ENCODE measurements at places on chromosomes 12 and 14.

GRCh38 chr12:68560851-68561422 lies 49.8 kb upstream of the RAP1B start:
- DNase-seq: no peak

DNA sequence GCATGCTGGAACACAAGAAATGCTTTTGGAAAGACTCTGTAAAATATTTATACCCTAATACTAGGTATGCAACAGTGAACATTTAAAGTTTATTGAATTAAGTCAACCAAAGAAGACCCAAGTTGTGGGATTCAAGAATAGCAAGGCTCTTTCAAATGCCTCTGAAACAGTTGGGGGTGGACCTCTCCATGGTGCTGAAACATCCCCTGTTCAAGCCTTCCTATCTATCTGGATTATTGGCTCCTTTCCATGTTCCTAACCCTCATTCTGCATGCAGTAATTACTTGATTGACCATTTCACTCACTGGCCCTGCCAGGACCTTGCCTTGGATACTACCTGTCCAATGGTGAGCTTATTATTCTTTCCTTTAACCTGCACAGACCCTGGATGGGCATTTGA lies 349.7 kb downstream of the NRXN3 start:
- no peak for DNase-seq

- no peak for DNase-seq
Measured at GRCh38 chr12:127941332-127941731, 325.6 kb upstream of the TMEM132C start.

GRCh38 chr14:30519961-30520360 lies 39.0 kb upstream of the G2E3 start:
- DNase-seq: no peak

DNA sequence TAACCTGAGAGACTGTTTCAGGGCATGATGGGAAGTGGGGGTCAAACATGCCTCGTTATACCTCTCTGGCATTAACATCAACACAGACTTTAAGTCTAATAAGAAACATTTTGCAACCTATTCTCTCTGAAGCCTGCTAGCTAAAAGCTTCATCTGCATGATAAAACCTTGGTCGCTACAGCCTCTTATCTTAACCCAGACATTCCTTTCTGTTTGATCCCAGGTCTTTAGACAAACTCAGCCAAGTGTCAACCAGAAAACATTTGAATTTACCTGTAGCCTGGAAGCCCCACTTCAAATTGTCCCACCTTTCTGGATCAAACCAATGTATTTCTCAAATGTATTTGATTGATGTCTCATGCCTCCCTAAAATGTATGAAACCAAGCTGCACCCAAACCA lies 9.1 kb downstream of the PPP2R3C start:
- DNase-seq: no peak

DNA sequence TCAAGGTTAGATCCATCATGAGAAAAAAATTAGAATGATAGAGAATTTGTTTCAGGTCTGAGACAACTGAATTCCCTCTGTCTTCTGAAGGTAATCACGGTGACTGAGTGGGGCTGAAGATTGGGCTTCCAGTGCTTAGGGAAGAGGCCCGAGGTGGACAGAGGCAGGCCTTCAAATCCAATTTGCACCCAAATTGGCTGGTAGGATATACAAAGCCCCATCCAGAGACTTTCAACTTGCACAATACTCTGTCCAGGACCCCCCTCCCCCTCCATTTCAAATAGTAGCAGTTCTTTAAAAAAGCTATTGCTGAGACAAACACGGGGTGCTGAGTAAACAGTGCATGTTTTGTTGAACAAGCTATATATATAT lies 3.6 kb upstream of the FOXG1 start:
- DNase-seq: no peak

- no peak for DNase-seq
Measured at GRCh38 chr14:72646861-72647528, 246.9 kb downstream of the DPF3 start.

DNA sequence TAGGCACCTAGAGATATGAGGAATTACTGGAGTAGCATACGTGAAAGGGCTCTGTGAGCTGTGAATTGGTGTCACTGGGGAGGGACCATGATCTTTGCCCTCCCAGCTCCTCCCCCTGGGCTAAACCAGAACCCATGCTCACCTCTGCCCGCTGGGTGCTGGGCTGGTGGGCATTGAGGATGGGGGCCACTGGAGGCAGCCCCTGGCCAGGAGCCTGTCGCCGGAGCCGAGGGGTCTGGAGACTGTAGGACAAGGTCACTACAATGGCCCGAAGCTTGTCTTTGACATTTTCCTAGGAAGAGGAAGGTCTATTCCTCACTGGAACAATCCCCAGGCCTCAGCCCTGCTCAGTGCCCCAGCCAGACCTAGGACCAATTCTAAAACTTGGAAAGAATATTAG lies 11.6 kb downstream of the ITGA7 start:
- DNase-seq: no peak

DNA sequence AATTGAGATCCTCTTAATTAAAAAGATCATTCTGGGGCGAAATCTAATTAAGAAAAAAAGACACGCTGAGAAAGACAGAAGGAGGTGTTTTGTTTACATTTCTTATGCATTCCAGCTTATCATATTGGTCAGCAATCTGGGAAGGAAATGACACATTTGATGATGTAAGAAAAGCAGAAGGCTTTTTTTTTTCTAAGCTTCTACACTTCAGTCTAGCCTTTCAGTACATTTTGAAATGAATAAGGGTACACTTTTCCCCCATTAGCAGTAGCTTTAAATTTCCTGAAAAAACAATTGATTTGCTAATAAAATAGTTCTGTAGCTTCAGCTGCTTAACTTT lies 5.9 kb upstream of the GSC start:
- DNase-seq: no peak

GRCh38 chr12:120944645-120945217 lies 33.6 kb upstream of the HNF1A start:
- DNase-seq: peak; percentile 25

DNA sequence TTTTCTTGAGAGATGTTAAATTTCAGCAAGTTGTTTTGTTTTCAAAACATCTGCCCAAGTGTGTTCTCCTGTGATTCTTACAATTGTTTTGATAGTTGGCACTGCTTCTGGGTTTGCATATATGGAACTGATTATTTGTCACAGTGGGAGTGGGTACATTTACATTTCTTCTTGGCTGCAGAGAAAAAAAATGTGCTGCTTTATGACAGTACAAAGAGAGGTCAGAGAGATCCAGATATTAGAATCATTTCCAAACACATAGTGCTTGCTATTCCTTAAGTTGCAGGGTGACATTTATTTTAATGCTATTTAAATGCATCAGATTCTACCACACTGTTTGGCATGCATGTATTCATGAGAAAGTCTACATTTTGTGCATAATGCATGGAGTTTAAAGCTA lies 303.5 kb upstream of the MDGA2 start:
- DNase-seq: no peak

DNA sequence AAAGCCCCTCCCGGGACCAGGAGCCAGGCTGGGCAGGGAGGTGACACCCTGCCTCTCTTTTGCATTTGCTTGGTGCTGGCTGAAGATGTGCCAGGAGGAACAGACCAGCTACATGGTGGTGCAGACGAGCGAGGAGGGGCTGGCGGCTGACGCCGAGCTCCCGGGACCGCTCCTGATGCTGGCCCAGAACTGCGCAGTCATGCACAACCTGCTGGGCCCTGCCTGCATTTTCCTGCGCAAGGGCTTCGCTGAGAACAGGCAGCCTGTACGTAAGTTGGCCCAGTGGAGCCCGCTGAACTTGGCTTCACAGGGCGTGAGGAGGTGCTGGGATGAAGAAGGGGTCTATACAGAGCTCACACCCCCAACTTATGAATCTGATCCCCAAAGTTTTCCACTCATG lies 15.6 kb downstream of the CABP1 start:
- DNase-seq: no peak

GRCh38 chr14:67564236-67564635 lies 31.1 kb downstream of the PLEKHH1 start:
- no peak for DNase-seq

DNA sequence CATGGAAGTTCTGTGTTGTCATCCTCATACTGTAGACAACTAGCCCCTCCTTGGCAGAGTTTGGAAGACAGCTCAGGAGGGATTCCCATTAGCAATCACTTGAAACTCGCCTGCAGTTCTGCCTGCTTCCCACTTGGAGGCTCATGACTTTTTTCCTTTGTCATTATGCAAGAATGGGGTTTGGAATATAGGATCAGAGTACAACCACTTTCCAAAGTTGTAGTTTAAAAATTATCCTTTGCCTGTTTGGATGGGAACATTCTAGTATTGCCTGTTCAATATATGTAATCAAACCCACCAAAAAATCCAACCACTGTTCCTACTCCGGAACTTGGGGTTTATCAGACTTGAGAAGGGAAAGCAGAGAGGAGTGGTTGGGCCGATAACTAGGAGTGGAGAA lies 2.1 kb upstream of the GPD1 start:
- DNase-seq: no peak

GRCh38 chr12:52122540-52122871 lies 43.0 kb downstream of the SMIM41 start:
- no peak for DNase-seq

DNA sequence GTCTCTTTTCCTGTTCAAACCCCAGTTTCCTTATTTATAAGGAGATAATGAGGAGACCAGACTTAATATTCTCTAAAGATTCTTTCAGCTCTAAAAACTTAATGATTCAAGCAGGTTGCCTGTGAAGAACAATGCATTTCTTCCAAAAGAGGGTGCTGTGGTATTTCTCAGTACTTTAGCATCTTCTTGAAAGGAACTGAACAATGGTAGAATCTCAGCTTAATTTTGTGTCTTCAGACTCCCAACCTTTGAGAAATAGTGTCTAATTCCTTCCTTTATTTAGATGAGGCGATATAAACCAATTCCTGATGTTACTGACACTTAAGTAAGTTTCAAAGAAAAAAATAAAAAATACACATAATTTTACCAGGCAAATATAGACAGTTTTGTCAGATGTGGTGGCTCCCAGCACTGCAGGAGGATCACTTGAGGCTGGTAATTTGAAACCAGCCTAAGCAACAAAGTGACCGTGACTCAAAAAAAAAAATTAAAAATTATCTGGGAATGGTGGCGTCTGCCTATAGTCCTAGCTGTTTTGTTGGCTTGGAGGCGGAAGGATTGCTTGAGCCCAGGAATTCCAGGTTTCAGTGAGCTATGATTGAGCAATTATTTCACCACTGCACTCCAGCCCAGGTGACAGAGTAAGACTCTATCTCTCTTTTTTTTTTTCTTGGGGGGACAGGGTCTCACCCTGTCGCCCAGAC lies 76.9 kb upstream of the PSMA6 start:
- DNase-seq: peak; percentile 12

DNA sequence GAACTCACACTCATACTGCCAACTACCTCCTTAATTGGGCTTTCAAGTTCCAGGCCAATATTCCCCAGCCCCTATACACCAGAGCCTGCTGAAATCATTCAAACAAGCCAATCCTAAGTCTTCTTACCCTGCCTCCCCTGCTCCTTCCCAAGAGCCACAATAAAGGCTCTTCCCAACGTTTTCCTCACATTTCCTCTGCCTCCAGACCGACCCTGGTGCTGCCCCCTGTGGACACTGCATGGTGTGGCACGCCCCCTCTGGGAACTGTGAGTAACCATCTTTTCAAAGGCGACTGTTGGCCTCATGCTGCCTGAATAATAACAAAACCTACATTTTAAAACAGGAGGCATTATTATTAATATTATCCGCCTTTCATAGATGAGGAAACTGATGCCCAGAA lies 111.6 kb upstream of the NOS1 start:
- no peak for DNase-seq

DNA sequence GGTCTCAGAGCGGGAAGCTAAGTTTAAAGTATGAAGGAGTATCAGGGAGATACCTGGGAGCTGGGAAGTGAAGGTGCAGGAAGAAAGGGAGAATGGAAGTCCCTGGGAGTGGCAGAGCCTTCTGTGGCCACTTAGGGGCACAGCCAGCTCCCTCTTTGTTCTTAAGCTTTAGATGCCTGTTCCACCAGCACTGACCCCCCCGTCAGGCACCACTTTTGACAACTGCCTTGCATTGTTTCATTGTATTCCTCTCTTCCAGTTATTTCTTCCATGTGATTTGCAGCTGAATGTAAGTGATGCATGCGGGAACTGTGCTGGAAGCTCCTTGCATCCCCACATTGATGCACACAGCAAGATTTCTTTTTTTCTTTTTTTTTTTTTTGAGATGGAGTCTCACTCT lies 2.6 kb downstream of the GALNT16 start:
- no peak for DNase-seq

DNA sequence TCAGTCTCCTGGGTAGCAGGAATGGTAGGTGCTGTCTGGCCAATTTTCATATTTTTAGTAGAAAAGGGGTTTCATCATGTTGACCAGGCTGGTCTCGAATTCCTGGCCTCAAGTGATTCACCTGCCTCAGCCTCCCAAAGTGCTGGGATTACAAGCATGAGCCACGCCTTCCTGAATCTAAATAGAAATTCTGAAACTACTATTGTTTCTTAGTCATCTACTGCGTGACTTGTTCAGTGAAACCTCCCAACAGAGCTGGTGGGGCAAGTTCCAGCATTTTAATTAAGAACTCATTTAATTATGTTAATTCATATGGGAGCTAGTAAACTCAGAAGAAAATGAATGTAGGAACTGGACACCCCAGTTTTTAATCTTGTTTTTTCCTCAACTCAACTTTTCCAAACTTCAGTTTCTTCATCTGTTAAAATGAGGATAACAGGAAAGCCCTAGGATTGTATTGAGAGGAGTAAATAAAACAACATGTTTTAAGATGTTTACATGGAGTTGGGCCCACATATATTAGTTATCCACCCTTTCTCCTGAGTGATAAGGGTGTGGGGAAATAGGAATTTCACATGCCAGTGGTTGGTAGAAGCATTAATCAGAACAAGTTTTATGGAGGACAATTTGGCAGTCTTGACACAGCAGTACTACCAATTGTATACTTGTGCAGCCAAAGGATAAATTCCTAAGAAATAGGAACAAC lies 335.8 kb upstream of the E2F7 start:
- no peak for DNase-seq

DNA sequence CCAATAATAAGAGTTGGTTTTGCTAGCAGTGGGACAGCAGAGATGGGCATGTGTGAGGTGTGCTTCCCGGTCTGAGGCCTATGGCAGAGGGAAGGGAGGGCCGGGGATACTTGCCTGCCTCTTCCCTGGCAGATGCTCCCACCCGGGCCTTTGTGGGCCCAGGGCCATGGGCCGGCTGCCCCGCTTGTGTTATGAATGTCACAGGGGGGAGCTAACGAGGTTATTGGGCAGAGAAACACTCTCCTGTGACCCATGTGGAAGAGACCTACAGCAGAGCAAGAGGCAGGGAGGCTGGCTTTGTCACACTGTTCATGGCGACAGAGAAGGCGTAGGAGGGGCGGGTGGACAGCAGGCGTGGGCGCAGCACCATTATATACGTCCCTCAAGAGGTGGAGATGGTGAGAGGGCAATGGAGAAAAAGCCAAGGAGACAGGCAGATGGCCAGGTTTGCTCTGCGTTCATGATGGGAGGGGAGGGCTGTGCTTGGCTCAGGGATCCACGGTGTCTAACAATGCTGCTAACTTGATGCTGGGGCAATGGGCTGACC lies 13.3 kb downstream of the CCND2 start:
- no peak for DNase-seq

GRCh38 chr12:87160848-87161601 lies 868.2 kb downstream of the C12orf50 start:
- DNase-seq: no peak

DNA sequence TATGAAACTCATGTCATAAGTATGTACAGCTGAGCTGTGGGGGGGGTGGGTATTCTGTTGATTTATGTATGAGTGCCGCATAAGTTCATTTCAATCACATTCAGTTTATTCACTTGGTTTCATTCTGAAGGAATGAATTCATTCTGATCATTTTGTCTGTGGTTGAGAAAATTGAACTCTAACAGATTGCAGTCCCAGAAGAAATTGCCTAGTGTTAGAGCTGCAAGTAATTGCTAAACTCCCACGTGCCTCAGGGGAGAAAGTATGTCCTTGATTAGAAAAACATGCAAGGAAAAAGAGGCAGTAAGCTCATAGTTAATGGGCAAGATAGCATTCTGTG lies 442.4 kb upstream of the MGAT4C start:
- no peak for DNase-seq

All from naive thymus-derived CD8-positive, alpha-beta T cell (primary cell).